NCI-H1417 treated with DMSO at 0.1 percent for 48 hours (cell line): ENCODE measurements at places on chromosomes 4 and X.
A peak's percentile ranks its signal among the peaks of the same experiment; 100 is the strongest.

GRCh38 chr4:160353548-160353947 lies 1250.7 kb downstream of the RAPGEF2 start:
- DNase-seq = no peak

GRCh38 chrX:109619771-109620170 lies 5.2 kb downstream of the KCNE5 start:
- no peak for DNase-seq

DNA sequence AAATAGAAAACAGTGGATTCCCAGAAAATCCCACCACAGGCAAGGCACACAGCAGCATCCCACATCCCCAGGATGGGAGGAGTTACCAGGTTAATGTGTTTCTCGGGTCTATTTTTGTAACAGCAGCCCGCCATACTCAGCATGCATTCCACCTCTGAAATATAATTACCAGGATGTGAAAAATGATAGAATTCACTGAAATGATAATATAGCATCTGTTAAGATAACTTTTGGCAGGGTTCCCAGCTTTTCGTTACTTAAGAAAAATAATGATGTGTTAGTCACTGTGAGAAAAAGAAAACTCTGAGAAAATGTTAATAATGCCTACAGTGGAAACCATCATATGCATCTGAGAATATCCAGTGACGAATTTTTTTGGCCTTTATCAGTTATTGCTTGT lies 87.1 kb downstream of the VCX2 start:
- peak; percentile 24 for DNase-seq

- peak; percentile 13 for DNase-seq
Observed at GRCh38 chr4:186297013-186297645, 31.1 kb downstream of the F11 start.

DNA sequence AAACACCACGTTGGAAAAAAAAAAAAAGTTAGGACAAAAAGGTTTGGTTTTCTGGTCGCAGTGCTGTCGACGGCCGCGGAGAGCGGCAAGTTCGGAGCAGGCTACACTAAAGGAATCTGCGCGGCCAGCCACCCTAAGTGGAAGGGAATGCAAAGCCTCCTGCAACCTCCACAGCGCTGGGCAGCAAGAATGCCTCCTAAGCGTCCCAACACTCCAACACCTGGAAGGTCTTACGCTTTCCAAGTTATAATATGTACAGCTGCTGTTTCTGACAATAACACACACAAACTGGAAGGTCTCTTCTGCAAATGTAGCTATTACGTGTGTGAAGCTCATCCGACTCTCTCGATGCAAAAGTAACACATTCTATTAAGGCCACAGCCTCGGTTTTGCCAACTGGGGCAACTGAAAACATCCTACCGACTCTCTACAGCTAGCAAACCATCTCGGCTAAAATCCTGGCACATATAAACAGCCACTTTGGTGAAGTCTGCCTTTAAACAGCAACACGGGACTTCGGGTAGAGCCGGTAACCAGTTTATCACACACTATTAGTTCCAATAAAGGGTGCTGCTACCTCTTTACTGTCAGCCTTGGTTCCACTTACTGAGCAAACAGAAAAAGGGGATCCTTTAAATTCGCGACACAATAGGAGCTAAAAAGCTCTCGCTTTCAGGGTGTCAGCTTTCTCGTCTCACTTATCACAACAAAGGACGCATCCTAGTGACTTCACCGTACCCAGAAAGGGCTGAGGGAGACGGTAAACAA lies 895 bp downstream of the SMIM14 start:
- no peak for DNase-seq

DNA sequence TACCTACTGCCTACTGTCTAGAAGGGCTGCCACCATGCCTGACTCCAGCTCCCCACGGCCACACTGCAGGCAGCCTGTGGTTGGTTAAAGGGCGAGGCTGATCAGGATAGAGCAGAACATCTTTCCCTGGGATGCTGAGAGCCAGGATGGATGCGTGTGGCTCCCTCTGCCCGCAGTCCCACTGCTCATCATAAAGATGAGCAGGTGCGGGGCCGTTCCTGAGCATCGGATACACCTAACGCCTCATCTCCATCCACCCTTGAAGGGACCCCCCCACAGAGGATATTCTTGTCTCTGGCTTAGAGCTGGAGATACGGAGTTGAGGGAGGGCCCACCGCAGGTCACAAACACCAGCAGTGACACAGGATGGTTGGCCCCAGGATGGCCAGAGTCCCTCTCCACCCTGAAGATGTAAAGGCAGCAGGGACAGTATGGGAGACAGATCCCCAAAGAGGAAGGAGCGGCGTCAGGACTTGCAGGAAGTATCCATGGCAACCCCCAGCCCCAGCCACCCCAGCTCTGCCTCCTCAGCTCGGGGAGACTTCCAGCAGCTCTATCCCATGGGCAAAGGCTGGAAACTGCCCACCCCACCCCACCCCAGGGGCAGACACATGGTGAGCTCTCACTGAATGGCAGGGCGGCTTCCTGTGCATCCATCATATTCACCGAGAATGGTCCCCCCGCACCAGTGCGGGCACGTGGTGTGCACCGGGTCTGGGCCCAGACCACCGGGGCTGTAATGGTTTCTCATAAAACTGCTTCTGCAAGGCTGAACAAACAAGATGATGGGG lies 19.3 kb downstream of the PPP2R2C start:
- no peak for DNase-seq

DNA sequence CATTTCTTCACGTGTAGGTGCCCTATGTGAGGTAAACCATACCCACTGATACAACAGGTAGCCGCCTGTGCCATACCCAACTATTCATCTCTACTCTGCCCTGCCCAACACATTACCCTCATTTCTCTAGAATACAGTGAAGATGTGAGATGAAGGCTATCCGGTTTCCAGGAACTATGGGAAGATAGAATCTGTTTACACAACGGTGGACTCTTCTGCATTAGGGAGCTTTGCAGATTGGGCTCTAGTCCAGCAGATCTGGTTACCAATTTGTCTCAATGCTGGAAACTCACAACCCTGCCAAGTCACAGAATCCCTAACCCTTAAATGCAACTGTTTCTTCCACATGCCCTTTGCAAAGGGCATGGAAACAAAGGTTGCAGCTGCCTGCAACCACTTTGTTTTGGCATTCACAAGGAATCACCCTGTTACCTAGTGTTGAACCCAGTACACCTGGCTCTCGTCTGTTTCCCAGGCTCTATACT lies 6.4 kb upstream of the SLAIN2 start:
- no peak for DNase-seq

DNA sequence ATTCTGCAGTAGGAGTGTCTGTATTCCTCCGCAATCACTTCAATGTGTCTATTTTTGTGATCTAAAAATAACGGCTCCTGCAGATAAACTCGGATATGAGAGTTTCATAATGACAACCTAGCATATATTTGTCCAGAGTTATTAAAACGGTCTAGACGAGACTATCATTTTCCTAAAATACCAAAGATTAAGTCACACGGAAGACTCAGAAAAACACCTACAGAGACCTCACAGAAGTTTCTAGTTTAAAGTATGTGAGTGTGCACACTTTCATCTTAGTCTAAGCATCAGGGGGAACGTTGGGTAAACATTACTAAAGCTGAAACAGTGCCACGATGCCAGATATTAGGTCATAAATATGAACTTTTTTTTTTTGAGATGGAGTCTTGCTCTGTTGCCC lies 156.9 kb downstream of the AFAP1 start:
- DNase-seq = no peak

GRCh38 chr4:181140037-181140603 lies 1103.1 kb upstream of the TENM3 start:
- DNase-seq = no peak

DNA sequence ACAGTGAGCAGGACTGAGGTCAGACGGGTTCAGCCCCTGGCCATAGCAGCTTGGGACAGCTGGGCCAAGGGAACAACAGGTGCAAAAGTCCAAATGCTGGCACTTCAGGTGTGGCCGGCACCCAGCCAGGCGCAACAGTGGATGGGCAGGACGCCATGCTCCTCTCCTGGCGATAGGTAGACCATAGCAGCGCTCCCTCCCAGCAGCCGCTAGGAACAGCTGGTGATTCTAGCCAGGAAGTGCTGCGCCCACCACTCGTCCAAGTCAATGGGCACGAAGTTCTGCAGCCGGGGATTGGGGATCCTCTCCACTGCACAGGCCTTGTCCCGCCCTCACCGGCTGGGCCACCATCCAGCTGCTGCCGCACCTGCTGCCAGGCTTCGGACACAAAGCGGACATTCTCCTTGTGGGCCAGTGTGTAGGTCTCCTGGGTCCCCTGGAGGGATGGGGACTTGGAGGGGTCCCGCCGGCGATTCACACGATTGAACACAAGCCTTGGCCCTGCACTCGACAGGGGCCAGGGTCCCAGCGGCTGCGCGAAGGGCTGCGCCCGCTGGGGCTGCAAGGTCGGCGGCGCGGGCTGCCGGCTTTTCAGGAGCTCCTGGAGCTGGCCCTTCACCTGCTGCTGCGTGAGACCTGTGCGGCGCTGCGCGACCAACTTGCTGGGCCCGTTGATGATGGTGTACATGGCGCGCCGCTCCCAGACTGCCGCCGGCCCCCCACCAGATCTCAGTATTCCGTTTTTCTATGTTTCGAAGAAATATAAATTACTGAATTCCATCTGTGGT lies 227.5 kb upstream of the STK26 start:
- no peak for DNase-seq

DNA sequence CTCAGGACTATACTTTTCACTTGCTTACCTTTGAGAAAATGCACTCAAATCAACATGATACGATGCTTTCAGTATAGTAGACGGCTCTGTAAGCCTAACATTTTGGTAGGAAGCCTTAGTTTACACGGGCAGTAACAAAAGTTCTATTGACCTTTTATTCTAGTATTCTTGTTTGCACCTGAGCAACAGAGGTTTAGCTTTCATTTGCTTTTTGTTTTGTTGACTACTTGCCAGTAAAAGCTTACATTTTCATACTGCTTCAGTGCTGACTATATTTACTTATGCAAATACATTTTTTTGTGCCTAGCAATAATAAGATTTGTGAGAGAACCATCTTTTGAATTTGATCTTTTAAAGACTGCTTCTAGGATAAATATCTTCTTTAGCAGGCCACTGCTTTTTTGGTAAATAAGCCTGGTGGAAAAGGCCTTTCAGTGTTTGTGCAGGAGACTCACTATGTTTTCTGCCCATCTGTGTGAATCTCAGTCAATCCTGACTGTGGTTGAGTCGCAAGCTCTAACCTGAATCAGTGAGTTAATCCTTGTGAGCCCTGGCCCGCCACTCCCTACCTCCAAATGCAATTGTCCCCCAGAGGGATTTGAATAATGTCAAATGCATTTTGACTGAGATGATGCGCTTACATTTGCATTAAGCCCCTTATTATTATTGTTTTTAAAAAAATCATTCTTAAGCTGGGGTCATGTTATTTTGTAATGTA lies 21.9 kb downstream of the FHIP1A start:
- no peak for DNase-seq

DNA sequence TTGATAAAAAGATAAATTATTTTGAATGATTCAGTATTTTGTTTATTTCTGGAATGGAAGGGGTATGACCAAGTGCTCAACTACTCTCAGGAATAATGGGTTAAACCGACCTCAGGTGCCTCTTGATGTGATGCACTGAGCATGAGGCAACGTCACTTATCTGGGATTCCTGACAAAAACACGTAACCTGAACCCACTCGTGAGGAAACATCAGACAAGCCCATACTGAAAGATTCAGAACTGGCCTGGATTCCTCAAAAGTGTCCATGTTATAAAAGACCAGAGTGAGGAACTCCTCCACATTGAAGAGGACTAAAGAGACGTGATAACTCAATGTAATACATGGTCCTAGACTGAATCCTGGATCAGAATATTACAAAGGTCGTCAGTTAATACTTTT lies 144.0 kb downstream of the FNIP2 start:
- no peak for DNase-seq
